ENCODE measurements at places on chromosomes 13 and 19.

GRCh38 chr13:100473087-100473486 lies 115.5 kb downstream of the GGACT start:
- no peak for DNase-seq

DNA sequence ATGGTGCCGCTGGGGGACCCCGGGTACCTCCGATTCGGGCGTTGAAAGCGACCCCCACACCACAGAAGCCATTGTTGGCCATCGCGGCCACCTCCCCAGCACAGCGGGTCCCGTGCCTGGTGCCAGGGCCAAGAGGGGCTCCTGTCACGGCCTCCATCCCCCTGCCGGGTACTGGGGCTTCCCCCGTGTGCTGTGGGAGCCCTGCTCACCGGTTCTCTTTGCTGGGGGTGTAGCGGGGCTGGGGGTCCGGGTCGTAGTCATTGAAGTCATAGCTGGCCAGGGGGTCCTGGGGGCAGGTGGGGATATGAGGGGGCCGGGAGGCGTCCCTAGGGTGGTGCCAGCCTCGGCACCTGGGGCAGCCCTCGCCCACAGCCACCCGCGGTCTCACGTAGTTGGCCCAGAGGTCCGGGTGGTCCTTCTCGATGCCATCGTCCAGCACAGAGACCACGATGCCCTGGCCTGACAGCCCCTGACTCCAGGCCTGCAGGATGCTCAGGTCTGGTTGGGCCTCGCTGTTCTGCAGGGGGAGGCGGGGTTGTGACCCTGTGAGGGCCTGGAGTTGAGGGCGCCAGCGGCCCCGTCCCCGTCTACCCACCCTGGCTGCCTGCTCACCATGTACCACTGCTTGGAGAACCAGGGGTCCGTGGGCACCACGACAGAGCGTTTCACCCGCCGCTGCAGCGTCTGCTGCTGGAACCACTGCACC lies 2.4 kb downstream of the PCSK4 start:
- no peak for DNase-seq

DNA sequence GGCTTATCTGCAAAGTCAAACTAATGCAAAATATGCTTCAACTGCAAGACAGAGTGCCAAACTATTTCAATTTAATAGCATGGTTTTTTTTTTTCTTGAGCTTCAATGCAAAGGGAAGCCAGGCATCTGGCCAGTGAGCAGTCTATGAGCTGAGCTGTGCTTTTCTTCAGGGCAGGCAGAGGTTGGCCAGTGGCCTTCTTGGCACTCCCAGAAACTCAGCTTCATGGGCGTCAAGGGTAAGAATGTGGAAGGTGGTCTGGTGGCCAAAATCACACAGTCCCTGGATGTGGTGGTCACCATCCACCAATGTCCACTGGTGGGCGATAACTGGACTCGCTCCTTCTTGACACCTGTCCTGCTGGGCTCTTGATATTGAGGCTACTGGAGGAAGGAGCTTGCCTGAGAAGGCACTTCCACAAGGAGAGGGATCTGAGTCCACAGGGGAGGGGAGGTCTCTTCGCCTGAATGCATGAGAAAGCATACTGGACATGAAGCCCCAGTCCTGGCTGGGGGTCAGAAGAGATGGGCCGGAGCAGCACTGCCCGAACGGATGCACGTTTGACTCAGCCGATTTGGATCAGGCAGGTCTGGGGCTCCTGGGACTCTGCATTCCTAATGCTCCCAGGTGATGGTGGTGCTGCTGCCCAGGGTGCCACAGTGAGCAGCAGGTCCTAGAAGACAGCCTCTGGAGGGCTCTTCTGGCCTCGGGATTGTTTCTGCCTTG lies 17.1 kb downstream of the COL4A2 start:
- no peak for DNase-seq

GRCh38 chr19:18059902-18060301 lies 26.8 kb downstream of the IL12RB1 start:
- no peak for DNase-seq

- DNase-seq = no peak
Measured at GRCh38 chr13:111468037-111468959, 147.9 kb downstream of the TEX29 start.

GRCh38 chr19:58328999-58329398 lies 2.2 kb downstream of the ZSCAN22 start:
- no peak for DNase-seq

GRCh38 chr13:114284680-114285079 lies 3.3 kb downstream of the UPF3A start:
- no peak for DNase-seq

GRCh38 chr19:5123646-5124045 lies 154.7 kb downstream of the KDM4B start:
- no peak for DNase-seq

DNA sequence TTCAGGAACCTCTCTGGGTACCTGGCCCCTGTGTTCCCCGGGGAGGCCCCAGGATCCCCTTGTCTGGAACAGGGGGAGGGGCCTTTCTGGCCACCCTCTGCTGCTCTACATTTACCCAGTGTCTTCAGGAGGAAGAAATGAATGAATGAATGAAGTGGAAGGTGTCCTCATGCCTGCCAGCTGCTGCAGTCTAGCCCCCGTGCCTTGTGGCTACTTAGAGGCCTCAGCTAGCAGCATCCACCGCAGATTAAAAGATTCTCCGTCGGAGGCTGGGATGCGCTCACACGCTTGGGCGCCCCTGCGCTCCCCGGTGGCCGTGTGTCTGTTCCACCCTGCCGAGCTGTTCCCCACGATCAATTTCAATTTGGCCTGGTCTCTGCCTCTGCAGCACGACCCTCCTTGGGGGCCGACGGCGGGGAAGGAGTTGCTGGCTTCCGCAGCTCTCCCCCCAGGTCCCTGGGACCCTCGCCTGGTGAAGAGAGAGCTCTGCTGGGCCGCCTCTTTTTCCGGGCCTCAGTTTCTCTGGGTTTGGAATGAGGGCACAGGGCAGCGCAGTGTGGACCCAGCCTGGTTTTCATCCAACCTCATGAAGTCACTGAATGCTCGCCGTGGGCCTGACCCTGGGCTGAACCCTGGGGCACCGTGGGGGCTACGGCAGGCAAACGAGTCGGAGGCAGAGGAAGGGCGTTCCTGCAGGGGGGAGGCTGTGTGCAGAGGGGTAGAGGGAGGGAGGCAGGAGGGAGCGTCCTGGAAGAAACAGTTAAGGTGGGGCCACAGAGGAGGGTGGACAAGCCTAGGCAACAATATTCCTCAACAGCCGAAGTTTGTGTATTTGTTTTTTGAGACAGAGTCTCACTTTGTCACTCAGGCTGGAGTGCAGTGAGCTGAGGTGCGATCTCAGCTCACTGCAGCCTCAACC lies 28.3 kb downstream of the EFNA2 start:
- DNase-seq = no peak

DNA sequence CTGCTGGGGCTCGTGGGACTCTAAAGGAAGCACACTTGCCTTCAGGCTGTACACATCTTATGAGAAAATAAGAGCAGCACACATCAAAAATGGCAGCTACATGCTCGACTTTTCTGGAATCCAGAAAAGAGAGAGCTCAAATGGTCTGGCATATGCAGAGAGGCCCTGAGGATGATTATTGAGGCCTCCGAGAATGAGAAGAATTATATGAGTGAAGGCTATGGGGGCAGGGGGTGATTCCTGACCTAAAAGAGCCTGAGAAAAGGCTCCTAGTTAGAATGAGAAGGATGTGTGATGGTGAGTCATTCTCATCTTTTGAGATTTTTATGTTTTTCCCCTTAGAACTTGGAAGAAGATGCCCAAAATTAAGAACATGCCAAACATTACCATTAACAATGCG lies 97.1 kb downstream of the HSPH1 start:
- DNase-seq = no peak

DNA sequence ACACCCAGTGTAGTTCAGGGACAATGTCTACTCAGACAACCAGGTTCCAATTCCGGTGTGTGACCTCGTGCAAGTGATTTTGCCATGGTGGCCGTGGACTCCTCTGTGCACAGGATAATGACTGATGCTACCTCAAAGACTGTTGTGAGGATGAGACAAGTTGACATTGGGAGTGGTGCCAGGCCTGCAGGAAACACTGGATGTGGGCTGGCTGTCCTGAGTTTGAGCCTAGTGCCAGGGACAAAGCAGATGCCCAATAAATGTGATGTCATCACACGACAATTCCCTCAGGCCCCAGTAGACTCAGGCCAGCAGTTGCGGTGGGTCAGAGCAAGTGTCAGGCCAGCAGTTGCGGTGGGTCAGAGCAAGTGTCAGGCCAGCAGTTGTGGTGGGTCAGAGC lies 6.2 kb upstream of the SCN1B start:
- DNase-seq = no peak
